ENCODE measurements at places on chromosomes 2 and 18. TPM values are rescaled to one million over a fixed set of nuclear protein-coding genes. Genes with fewer than 3 reads are reported as not detected.

- DNase-seq, result no peak
Measured at GRCh38 chr2:46874236-46874929, 41.2 kb downstream of the MCFD2 start.

DNA sequence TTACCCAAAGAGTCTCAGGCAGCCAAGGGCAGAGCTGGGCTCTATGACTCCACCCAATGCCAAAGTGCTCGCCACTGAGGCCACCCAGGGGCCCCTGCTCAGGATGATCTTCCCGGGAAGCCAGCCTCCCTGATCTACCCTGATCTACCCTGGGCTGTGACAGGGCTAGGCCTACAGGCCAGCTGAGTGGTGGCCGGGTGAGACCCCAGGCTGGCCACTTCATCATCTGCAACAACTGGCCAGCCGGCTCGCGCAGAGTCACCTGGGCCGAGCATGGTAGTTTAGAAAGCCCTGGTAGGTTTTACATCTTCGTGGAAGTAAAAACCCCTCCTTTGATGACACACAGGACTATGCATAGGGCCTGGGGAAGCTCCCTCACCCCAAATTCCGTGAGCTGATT is 276.3 kb downstream of the NDUFA10 start:
- no peak for DNase-seq

DNA sequence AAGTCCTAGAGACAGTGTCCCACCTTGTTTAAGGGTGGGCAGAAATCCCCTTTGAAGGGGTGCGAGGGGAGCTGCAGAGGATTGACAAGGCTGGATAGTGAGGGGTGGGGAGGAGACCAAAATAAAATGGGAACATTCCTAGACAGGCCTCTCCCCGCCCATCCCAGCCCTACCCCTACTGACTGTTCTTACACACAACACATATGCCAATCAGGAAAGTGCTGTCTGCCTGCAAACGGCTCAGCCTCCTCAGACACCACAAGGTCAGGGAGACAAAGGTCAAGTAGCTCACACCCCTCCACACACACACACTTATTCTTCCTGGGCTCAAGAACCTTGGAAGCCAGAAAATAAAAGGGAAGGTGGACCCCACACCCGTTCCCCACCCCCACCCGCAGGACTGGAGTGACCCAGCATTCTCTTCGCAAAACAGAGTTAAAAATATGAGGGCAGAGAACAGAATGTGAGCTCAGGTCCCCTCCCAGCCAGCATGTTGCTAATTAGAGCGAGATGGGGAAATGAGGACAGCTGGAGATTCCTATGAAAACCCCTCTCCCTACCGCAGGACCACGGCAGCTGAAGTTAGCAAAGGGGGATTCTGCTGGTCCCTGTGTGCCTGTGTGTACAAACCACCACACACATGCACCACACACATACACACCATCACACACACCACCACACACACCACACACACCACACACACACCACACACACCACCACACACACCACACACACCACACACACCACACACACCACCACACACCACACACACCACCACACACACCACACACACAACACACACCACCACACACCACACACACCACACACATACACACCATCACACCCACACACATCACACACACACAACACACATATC is 197.8 kb downstream of the TNS1 start:
- DNase-seq, result no peak

- DNase-seq, result no peak
Measured at GRCh38 chr2:115248066-115248465, 805.6 kb downstream of the DPP10 start.

DNA sequence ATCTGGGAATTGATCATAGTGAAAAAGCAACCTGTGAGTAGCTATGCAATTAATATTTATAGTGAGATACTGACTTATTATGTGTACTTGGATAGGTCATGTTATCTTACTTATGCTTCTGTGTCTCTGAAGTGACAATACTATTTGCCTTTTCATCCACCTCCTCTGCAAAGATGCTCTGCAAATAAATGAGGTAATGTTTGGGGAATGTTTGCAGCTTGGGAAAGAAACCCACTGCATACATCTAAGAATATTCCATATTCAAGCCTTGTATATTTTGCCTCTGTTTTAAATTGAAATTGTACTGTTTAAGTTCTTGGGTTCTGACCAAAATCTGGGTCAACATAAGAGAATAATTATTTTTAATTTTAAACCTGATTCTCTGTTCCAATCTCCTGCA is 217.4 kb upstream of the DTNA start:
- DNase-seq, result peak; percentile 4

- DNase-seq, result no peak
Measured at GRCh38 chr2:217462121-217462520, 540.7 kb downstream of the TNS1 start.

GRCh38 chr18:13910501-13910900 is 4.8 kb downstream of the MC2R start:
- DNase-seq, result no peak

- DNase-seq, result no peak
Measured at GRCh38 chr2:231306791-231307393, 88.6 kb upstream of the B3GNT7 start.

- DNase-seq, result peak; percentile 43
Measured at GRCh38 chr2:25491966-25492532, 150.3 kb upstream of the DNMT3A start.

DNA sequence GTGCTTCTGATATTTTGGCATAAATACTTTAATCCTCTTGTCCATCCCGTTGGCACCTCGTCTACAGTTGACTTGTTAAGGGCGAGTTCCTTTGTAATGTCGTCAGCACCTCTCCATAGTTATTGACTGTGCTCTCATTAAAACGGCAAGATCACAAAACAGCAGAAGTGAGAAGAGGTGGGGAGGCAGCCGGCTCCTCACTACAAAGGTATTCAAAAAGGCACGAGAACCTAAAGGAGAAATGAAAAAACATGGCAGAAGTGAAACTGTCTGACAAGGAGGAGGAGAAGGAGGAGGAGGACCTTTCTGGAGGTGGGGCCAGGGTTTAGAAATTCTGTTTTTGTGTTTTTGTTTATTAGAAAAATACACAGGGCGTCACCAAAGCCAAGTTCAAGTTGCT is 235.6 kb downstream of the BCL11A start:
- no peak for DNase-seq

DNA sequence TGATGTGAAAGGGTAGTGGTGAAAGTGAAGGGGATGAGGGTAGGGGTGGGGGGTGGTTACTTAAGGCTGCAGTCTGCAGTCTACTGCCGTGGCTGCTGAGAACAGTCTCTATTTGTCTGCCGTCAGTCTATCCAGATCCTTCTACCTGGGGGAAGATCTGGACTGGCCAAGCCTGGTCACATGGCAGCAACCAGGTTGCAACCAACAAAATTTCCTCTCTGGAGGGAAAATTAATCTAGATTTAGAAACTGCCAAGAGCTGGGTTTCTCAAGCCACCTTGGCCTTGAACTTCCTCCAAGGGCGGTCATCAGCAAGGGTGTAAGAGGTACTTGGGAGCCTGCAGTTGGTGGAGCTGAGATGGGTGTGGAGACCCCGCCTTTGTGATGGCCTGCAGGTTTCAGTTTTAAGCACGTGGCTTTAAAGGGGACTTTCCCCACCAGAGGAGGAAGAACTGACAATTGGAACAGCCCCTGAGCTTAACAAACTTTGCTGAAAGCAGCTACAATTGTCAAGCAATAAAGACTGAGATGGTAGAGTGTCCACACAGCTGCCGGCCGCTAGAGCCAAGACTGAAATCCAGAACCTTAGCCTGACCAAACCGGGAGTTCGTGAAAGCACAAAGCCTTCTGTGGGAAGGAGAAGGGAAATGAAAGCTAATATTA is 31.4 kb upstream of the KCMF1 start:
- no peak for DNase-seq

DNA sequence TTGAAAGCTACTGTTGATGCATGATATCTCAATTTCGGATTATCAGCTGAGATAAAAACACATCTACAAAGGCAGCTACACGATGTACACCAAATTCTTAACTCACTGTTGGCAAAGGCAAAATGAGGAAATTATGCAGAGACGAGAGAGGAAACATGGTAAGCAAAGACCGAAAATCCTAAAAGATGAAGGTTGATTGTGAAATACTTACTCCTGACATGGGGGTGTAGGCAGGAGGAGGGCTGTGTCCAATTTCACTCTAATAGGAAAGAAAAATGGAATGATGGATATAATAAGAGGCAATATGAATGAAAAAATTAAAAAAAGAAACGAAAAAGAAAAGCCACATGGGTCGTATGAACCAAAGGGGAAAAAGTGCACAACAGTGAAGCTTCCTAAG is 831.3 kb downstream of the CPS1 start:
- DNase-seq, result no peak

- DNase-seq, result no peak
Measured at GRCh38 chr2:121664086-121664485, 14.8 kb upstream of the CLASP1 start.

DNA sequence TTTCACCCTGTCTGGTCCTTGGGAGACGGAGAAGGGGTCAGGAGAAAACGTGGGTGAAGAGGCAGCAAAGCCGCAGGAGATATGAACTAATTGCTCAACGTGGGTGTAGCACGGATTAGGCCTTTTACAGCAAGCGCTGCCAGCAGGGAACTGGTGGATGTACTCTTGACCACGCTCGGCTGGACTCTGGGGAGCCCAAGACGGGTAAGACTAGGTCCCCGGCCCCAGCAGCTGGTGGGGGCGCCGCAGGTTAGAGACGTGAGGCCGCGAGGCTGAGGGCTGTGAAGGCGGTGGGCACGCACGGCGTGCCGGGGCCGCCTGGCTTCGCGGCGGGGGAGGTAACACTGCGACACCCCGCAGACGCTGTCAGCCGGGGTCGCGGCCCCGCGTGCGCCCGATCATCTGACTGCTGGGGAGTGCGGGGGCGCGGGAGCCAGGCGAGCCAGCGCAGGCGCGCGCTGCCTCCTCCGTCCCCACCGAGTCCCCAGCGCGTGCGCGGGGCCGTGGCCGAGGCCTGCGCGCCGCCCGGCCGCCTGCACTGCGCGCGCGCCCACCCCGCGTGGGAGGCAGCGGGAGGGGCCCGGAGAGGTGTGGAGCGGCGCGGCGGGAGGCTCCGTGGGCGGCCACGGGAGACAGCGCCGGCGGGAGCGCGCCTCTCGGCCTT is at the start of gene CLIP4:
CLIP4 (plus strand) TSS at position 470 of the 664 bp plus-strand sequence. CDS start 5,974 bp downstream, outside the sequence.
- DNase-seq, result no peak

- peak; percentile 49 for DNase-seq
Measured at GRCh38 chr2:40101131-40101575, 322.1 kb upstream of the THUMPD2 start.

DNA sequence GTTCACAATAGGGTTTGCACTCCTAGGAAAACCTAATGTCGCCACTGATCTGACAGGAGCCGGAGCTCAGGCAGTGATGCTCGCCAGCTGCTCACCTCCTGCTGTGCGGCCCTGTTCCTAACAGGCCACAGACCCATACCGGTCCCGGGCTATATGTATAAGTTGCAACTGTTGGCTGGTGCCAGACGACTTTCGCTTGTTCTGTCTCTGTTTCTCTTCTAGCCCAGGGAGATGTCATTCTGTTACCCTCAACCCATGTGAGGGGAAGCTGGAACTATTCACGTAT is 170.3 kb downstream of the BCL2 start:
- no peak for DNase-seq

DNA sequence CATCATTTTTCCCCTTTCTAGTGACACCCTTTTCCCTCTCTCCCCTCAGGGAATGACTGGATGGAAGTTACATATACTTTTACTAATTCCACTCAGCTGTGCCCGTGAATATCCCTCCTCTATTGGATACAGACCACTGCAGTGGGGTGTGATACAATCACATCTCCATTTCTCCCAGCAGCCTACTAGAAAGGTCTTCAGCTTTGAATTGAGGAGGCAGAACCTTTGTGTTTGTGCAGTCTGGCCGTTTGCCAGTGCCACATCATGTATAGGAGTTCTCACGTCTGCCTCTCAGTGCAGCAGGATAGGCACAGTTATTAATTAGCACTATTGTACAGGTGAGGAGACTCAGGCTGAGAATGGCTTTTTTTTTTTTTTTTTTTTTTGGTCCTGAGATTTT is 16.4 kb downstream of the TNFRSF11A start:
- DNase-seq, result peak; percentile 5

GRCh38 chr18:43543236-43543635 is 265.9 kb upstream of the SYT4 start:
- no peak for DNase-seq

GRCh38 chr18:79494936-79495335 is 99.2 kb downstream of the NFATC1 start:
- no peak for DNase-seq

- no peak for DNase-seq
Measured at GRCh38 chr2:232577841-232578240, 27.4 kb downstream of the EIF4E2 start.

GRCh38 chr18:4524096-4524495 is 69.0 kb upstream of the DLGAP1 start:
- no peak for DNase-seq

DNA sequence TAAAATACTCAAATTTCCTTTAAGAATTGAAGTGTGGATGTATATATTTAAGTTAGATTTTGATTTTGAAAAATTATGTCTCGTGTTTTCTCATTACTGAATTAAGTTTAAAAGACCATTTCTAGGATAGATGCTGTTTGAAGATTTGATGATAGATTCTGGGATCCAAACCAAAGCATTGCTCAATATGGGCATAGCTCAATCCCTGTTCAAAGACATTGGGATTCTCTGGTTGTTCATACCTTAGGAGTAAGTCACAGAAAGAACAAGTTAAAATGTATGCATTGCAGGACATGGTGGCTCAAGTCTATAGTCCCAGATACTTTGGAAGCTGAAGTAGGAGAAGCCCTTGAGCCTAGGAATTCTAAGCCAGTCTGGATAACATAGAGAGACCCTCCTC is 622.3 kb downstream of the ADCYAP1 start:
- DNase-seq, result no peak

Gene SERPINB4
- not detected for total RNA-seq

Gene ALPI
- not detected for total RNA-seq

Gene ITPRIPL1
- not detected for total RNA-seq

Gene CTNNA2
- 0.39 TPM for total RNA-seq

Gene COL5A2
- total RNA-seq, result 160 TPM

Gene NYAP2
- 0.95 TPM for total RNA-seq

Gene ASIC4
- total RNA-seq, result not detected

Gene SFTPB
- not detected for total RNA-seq

Gene SFT2D3
- total RNA-seq, result 8.3 TPM

Gene BBS5
- 2.3 TPM for total RNA-seq

Gene CYRIA
- 0.53 TPM for total RNA-seq

Gene SKA1
- total RNA-seq, result 30.4 TPM

Gene LRRC30
- not detected for total RNA-seq

Gene COLEC12
- total RNA-seq, result 41.9 TPM

Gene CXCR2
- total RNA-seq, result not detected

Gene KATNAL2
- 6.8 TPM for total RNA-seq

Gene TUBA3E
- total RNA-seq, result 0.10 TPM

Gene C2orf80
- not detected for total RNA-seq

Gene MYOM1
- total RNA-seq, result 0.02 TPM

Gene ZSWIM2
- total RNA-seq, result not detected
